Chondrocyte (in vitro differentiated cells): ENCODE measurements at places on chromosomes 5 and 9. TPM values are rescaled to one million over a fixed set of nuclear protein-coding genes. Genes with fewer than 3 reads are reported as not detected.

GRCh38 chr9:7265181-7265580, 507.4 kb downstream of the KDM4C start:
- no peak for DNase-seq

DNA sequence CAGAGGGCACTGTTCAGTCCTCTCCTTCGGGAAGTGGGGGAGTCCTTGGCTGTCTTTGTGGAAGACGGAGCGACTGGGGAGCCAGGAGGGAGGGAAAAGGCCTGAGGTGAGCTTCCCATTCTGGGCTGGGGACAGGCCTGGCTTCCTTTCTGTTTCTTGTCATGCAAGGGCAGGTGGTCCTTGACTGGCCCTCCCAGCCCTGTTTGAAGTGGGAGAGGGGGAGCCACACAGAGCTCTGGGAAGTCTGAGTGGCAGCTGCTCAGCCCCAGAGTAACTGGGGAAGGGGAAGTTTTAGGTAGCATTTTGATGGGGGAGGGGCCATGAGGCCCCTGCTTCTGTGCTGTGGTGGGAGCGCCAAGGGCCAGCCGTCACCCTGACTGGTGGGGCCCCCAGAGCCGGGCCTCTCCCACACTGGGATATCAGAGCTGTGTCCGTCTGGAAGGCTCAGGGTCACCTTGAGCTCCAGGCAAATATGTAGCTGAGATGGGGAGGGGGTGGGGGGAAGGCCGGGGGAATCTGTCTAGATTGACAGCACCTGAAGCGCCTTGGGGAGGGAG, 6.5 kb downstream of the UNC5A start:
- no peak for DNase-seq

DNA sequence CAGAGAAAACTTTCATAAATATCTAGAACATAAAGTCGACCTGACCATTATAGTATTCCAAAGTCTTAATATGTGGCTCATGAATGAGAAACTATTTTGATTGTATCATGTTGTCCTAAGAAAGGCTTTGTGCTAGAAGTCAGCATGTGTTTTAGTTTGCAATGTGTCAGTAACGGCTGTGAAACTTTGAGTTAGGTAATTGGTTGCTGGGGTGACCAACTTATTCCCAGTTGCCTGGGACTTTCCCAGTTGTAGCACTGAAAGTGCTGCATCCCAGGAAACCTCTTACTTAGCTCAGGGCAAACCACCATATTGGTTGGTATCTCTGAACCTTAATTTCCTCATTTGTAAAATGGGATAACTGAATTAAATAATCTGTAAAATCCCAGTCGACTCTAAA, 114.6 kb upstream of the SLC12A2 start:
- DNase-seq = no peak

DNA sequence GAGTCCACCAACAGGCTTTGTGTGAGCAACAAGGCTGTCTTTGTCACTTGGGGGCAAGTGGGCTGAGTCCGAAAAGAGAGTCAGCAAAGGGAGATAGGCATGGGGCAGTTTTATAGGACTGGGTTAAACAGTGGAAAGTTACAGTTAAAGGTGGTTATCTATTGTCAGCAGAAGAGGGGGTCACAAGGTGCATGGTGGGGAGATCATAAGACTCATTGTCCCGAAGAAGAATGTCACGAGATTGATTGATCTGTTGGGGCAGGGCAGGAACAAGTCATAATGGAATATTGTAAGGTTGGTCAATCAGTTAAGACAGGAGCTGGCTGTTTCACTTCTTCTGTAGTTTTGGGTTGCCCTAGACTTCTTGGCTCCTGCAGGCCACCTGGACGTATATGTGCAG, 7.6 kb upstream of the HMGCS1 start:
- DNase-seq = no peak

- peak; percentile 86 for DNase-seq
Observed at GRCh38 chr5:179125789-179126505, 65.8 kb downstream of the ZNF354C start.

DNA sequence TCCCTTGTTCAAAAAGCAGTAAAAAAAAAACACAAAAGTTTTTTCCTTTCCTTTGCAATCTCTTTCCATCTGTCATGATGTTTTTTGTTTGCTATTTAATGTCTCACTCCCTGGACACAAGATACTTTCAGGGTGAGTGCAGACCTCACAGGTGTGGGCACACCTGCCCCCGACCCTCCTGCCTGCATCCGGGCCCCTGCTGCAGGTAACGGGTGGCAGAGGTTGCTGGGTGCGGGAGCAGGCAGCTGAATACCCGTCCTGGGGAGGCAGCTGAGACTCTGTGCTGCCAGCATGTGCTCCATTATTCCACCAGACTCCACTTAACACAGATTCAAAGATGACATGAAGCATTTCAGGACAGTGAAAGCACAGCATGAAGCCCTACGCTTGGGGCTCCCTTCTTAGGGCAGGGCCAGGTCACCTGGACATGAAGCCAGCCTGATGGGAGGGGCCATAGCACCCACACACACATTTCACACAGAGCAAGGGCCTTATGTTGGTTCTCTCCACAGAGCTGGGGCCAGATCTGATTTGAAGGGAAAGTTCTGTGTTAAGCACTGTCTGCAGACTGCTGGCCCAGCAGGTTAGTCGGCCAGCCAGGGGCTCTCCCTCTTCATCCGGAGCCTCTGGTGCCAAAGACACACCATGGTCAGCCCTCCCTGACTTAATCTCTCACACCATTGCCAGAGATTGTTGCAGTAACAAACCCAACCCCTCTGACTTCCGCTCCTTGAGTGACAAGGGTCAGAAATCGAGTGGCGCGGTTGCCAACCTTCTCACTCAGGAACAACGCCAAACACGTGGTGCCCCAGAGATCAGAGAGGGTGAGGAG, 13.0 kb downstream of the NEK6 start:
- no peak for DNase-seq

GRCh38 chr9:13053504-13053903, 226.0 kb downstream of the MPDZ start:
- no peak for DNase-seq

DNA sequence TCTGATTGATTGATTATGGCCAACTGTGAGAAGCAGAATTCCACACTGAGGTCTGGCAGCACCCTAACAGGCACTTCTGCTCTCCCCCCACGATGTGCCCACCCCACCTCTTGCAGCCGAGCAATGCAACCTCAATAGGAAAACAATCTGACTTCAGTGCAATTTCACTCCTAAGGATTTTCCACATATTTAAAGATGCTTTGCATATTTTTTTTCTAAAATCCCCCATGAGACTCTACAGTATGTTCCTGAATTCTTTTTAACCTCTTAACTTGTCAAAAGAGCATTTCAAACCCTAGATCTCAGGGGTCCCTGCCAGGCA, 243.1 kb downstream of the AUH start:
- no peak for DNase-seq

- no peak for DNase-seq
Observed at GRCh38 chr5:40333459-40334241, 346.1 kb upstream of the PTGER4 start.

GRCh38 chr5:102858221-102858620, 103.1 kb downstream of the PAM start:
- no peak for DNase-seq

GRCh38 chr9:83754383-83754977, 46.7 kb upstream of the UBQLN1 start:
- no peak for DNase-seq

DNA sequence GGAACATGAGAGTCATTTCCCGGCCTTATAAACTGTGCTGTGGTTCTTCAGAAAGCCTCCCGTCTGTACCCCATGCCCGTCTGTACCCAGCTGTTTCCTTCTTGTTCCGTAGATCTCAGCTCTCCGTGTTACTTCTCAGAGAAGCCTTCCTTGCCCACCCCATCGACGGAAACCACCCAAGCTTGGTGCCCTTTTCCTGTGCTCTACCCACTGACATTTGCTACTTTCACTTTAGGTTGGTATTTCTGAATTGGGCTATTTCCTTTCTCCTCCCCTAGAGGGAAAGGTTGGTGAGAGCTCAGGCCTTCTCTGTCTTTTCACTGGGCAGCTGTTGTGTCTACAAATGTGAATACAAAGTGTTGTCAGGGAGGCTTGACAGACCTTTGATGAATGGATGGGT, 764.5 kb upstream of the ADAMTS16 start:
- no peak for DNase-seq

DNA sequence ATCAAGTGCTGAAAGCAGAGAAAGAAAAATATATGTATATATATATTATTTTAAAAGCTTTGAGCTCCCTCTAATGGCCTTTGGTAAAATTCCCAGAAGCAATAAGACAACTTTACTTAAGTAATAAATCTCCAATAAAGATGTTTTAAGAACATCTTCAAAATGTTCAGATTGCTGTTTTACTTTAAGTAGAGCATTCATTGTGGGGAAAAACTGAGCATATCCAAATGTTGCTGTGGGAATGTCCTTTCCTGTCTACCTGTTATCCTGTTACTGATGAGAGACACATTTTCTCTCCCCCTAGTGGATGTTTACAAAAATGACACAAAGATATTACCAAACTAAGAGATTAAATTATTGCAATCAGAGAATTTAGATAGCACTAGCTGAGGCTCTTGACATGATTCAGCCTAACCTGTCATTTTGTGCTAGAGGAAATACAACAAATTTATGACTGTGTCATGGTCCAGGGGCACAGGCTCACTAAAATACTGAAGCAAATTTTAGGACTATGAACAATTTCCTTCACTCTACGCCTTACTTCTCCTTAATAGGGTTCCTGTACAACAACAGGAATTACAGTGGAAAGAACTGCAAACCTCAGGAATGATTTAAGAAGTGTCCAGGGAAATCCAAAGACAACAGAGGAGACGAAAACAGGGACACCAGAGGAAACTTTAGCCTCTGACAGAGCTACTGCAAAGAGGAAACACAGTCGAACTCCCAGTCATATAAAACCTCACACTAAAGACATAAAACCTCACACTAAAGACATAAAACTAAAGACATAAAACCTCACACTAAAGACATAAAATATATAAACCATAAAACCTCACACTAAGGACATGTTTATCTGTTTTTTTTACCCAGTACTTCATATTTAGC, 24.3 kb upstream of the PRRC1 start:
- DNase-seq = no peak

- DNase-seq = no peak
Observed at GRCh38 chr5:152514827-152515397, 109.8 kb upstream of the NMUR2 start.

- DNase-seq = no peak
Observed at GRCh38 chr9:96884443-96884842, 30.1 kb upstream of the ZNF782 start.

GRCh38 chr5:93674138-93674537, 67.3 kb downstream of the POU5F2 start:
- no peak for DNase-seq

DNA sequence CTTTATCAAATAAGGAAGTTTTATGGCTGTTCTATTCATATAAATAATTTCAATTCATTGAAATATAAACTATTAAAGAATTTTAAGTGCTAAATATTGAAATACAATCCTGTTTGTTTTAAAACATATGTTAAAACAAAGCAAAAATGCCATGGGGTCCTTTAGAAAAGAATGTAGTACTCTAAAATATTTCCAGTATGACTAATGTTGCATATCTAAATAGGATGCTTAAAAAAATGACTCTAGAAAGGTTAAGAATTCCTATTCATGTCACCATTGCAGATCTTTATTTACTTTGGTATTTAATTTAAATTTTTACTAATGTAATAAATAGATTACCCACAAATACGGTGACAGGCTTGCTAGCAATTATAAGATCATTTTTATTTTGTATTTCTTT, 132.3 kb downstream of the ZNF608 start:
- no peak for DNase-seq

GRCh38 chr5:139021346-139021745, 146.2 kb upstream of the LRRTM2 start:
- DNase-seq = no peak

DNA sequence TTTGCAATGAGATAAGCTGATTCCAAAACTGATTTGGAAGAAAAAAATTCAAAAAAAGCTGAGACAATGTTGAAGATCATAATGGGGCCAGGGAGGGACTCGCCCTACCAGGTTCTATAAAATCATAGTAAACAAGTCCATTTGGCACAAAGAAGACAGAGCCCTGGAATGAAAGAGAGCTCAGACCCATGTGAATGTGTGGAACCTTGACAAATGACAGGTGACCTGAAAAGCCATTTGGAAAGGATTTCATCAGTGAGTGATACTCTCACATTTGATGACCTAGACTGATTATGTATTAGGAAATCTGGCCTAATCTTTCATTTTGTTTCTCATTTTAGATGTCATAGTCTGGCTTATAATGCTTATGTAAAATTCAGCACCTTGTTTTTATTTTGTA, 26.8 kb downstream of the SPTAN1 start:
- no peak for DNase-seq

DNA sequence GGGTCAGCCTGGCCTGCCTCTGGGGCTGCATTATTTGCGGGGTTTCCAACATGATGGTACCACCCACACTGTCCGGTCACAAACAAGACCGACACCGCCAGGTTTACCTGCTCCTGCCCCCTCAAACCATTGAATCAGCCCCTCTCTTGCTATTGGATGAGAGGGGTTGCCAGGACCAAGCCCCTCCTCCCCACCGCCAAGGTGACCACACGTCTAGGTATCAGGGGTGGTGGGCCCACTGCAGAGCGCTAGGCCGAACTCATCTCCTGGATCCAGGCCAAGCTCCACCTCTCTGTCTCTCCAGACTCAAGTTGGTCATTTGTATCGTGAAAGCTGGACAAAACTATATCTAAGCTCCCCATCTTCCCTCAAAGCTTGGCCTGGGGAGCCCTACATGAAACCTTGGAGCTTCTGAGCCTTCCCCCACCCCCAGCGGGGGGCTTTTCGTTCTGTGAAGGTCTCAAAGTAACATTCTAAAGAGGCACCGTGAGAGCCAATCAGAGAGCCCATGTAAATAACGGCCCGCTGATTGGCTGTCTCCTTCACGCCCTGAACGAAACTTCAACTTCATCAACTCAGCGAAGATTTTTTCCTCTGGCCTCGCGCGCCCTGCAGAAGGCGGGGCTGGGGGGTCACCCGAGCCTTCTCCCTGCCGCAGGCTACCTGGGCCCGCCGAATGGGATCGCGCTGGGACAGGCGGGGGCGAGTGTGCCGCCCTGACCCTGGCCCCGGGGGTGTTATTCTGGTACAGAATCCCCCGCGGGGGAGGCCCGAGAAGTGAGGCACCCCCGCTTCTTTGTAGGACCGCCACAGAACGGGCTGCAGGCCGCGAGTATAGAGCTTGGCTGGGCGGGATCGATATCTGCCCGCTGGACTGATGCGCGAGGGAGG, 49.6 kb upstream of the PSD2 start:
- no peak for DNase-seq

GRCh38 chr5:175681968-175682340, 24.1 kb downstream of the HRH2 start:
- peak; percentile 53 for DNase-seq

Gene FANCC
- 9.3 to 14.7 TPM (median 10.3 TPM) in 3 replicates for total RNA-seq

Gene SPINK7
- total RNA-seq = not detected in 3 replicates

Gene CAAP1
- total RNA-seq = 15.0 to 19.1 TPM (median 16.1 TPM) in 3 replicates

Gene CKMT2
- not detected in 3 replicates for total RNA-seq

Gene FST
- total RNA-seq = 4.8 to 5.6 TPM (median 4.9 TPM) in 3 replicates

Gene OBP2B
- total RNA-seq = not detected in 3 replicates

Gene SYK
- total RNA-seq = 0.22 to 0.55 TPM in 2 of 3 replicates, not detected in the other

Gene EQTN
- total RNA-seq = not detected in 3 replicates

Gene SEMA6A
- total RNA-seq = 3.5 to 4.9 TPM (median 3.9 TPM) in 3 replicates

Gene PTGER4
- total RNA-seq = 4.3 to 15.4 TPM (median 4.9 TPM) in 3 replicates

Gene GGTA1
- 0.46 to 3.2 TPM (median 2.5 TPM) in 3 replicates for total RNA-seq

Gene PCDHGB2
- 0.95 to 1.8 TPM (median 1.0 TPM) in 3 replicates for total RNA-seq
